B cell (primary cell): ENCODE measurements at places on chromosomes 5 and 9.
A peak's percentile ranks its signal among the peaks of the same experiment; 100 is the strongest.

DNA sequence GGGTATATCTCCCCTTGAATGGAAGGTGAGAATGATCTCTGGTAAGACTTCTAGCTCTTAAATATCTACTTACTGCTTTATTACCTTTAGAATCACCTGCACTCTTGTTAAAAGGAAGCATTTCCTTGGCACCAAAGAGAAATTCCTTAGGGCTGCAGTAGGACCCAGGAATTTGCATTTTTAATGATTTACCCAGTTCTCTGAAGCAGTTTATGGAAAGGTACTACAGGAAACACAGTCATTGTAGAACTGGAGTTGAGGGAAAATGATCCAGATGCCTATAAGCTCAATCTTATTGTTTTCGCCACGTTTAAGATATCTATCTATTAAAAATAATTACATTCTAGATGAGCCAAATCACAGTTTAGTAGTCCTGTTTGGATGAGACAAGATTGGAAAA, 9.5 kb upstream of the C9 start:
- DNase-seq, result no peak

DNA sequence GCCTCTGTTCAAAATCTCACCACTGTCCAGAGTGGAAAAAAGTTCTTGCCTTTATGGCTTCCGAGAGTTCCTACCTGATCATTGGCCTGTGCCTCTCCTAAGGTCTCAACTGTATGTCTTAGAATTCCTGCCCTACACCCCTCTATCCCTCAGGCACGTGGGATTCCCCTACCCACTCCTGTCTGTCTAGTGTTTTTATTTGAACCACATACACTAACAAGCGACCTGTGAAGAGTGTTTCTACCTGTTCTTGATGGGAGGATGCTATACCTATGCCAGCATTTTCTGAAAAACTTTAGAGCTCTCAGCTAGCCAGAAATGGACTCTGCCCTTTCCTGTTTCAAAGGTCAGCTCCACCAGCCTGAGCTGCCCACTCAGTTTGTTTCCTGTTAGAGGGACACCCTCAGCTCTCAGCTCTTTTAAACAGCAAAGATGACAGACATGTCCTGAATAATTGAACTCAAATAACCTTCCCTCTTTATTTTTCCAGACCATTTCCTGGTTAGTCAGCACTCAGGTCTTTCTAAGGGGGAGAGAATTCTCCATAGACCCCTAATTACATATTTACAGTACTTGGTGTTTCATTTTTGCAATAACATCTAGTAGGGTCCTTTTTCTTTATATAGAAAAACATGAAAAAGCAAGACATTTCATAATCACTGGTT, 214.8 kb downstream of the AOPEP start:
- DNase-seq, result no peak

GRCh38 chr5:22887566-22887965, 34.4 kb upstream of the CDH12 start:
- no peak for DNase-seq

DNA sequence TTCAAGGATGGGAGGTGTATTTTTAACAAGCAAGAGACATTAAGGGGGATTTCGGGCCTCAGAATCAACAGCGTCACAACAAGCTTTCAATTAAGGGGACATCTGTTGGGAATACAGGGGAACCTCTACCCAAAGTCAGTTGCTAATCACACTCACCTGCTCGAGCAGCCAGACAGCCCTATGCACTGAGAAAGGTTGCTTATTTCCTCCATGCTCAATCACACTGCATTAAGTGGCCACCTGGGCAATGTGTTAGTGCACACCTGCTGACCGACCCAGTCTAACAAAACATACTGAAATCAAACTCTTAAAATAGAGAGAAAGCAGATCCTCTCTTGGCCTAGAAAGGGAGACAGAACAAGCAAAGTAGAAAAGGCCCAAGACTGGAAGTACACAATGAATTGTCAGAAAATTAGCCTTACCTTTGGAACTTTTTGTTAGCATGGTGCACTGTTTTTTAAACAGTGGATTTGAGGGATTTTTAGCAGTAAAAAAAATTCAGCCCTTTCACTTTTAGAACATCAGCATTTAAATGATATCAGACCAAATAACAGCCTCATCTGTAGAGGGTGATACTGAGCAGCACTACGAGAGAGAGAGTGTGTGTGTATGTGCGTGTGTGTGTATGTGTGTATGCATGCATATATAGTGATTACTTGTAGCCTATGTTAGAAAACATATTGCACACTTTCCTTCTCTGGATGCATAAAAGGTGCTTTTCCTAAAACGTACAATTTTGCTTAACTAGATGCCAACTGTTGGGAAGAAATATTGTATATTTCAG, 1118.6 kb upstream of the DMAC1 start:
- no peak for DNase-seq

- no peak for DNase-seq
Measured at GRCh38 chr5:34690898-34691297, 34.8 kb downstream of the RAI14 start.

GRCh38 chr9:126151686-126152134, 174.9 kb upstream of the MVB12B start:
- DNase-seq, result no peak

DNA sequence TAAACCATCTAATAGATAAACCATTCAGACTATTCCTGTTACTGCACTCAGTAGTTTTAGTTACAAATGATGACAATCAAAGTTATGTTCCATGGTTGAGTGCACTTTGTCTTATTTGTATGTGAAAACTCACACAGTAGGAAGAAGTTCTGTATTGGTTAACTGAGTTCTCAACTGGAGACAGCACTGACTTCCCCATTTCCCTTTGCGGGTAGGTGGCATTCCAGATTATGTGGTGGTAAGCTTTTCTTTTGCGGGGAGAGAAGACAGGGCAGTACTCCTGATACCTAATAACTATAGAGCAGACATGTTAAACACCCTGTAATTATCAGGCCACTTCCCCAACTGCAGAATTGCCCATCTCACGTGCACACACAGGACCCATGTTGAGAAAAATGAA, 24.4 kb downstream of the TARS1 start:
- DNase-seq, result no peak

DNA sequence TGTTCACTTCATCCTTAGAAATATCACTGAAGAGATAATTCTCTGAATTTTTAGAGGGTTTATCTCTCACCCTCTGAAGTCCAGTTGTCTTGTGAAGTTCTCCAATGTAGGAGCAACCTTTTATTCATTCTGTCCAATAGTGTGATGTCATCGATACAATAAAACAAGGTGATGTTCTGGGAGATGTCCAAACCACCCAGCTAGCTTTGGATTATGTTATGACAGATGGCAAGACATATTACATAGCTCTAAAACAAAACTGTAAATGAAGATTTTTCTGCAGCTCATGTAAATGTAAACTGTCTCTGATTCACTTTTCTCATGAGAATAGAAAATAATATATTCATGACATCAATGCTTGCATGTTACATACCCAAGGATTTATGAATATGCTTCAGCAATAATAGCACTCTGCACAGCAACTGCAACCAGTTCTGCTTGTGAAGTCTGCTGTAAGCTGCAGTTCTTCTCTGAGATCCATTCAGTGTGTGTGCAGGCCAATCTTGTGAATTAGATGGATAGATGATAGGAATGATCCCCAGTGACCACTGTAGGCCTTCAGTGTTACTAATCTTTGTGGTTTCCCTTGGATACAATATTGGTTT, 172.6 kb upstream of the CDH12 start:
- DNase-seq, result no peak

GRCh38 chr5:120779674-120780073, 315.6 kb downstream of the PRR16 start:
- DNase-seq, result no peak

- no peak for DNase-seq
Measured at GRCh38 chr5:134490255-134490924, 35.1 kb upstream of the JADE2 start.

GRCh38 chr9:33880211-33881089, 63.5 kb downstream of the UBE2R2 start:
- DNase-seq, result no peak

- DNase-seq, result no peak
Measured at GRCh38 chr9:88737876-88738275, 202.9 kb downstream of the NXNL2 start.

- no peak for DNase-seq
Measured at GRCh38 chr9:106218427-106218826, 524.1 kb downstream of the TMEM38B start.

DNA sequence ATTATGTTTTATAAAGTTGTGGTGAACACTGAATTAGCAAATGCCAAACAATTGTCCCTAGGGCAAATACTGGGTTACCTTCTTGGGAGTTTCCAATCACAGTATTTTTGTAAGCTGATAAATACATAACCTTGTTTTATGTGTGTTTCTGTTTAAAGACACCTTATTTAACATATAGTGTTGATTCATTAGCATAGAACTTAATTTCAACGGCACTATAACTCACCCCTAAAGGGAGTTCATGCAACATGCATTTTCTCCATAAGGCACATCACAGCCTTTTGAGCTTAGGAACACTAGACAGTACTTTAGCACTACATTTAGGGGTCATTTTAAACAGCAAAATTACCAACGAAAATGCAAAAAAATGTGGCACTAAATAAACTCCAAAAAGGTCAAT, 74.2 kb upstream of the TYRP1 start:
- DNase-seq, result no peak

GRCh38 chr5:143404416-143405062, 1.1 kb upstream of the NR3C1 start:
- peak; percentile 88 for DNase-seq

GRCh38 chr9:88800329-88800682, 191.0 kb upstream of the S1PR3 start:
- DNase-seq, result no peak

GRCh38 chr9:116027096-116027495, 126.5 kb upstream of the PAPPA start:
- DNase-seq, result no peak

- no peak for DNase-seq
Measured at GRCh38 chr5:135871268-135871915, 24.2 kb downstream of the IL9 start.

GRCh38 chr9:27047136-27047535, 41.7 kb upstream of the LRRC19 start:
- DNase-seq, result no peak

DNA sequence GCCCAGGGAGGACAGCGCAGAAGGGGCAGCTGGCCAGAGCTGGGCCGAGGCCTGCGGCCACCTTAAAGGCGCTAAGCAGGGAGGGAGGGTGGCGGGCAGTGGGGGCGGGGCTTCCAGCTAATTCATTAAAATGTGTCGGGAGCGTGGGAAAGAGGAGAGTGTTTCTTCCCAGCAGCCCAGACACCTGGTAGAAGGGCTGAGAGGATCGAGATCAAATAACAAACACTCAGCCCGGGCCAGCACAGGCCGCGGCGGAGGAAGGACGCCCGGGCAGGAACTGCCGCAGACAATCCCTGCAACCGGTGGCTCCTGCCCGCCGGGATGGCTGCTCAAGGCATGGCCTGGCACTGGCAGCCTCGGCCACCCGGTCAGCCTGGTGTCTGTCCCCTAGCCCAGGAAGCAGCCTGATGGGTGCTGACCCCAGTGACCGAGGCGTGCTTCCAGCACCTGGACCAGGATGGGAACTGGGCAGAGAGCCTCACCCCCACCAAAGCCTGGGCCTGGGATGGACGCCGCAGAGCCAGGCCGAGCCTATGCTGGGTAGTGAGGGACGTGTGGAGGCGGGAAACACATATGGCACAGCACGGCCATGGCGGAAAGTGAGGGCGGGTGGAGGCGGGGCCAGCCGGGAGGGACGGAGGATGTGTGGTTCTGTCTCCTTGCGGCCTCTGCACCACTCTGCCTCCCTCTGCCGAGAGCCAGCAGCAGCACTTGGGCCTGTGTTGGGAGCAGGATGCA, 3.2 kb upstream of the NRARP start:
- DNase-seq, result peak; percentile 67

DNA sequence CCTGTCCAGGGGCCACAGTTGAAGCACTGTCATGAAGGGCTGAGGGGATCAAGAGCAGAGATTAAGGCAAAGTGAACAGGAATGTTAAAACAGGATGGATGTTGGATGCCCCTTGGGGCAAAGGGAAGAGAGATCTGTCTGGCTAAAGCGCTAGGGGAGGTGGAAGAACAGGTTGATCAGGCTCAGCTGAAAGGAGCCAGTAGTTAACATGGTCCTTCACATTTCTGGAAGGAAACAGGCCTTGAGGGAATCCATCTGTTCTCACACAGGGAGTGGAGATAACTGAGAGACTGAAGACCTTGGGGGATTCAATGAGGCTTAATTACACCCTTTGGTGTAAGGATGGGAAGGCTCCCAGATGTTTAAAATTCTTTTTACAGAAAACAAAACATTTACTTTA, 5.8 kb downstream of the HAPLN1 start:
- DNase-seq, result no peak

GRCh38 chr9:131598121-131598520, 52.8 kb downstream of the PRRT1B start:
- DNase-seq, result no peak

GRCh38 chr9:125646621-125647100, 60.3 kb downstream of the MAPKAP1 start:
- DNase-seq, result peak; percentile 65

DNA sequence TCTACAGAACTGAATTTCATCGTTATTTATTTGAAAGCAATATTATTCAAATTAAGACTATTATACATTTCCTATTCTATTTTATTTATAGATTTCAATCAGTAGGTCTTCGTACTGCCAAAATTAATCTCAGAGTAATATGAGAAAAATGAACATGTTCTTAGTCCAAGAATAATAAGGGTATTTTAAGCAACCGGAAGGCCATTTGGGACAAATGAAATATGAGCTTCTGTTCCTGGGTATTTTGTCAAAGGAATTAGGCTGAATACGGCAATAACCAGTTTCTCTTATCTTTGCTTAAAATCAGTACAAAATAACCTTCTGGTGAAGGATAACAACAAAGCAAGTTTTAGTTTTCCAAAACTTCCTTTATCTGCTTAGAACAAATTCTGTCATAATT, 410.3 kb upstream of the PRR16 start:
- no peak for DNase-seq

DNA sequence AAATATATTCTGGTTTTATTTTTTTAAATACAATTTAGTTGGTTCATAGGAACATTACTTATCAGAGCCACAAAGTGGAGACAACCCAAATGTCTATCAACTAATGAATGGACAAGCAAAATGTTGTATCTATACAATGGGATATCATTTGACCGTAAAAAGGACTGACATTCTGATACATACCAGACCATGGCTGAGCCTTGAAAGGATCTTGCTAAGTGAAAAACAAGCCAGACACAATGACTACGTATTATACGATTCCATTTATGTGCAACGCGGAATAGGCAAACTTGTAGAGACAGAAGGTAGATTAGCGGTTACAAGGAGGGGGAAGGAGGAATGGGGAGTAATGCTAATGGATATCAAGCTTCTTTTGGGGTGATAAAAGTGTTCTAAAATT, 621.6 kb downstream of the BNC2 start:
- DNase-seq, result no peak
